ENCODE measurements at places on chromosomes 13 and 19. TPM values are rescaled to one million over a fixed set of nuclear protein-coding genes. Genes with fewer than 3 reads are reported as not detected.

- no peak overlapping the region for H3K27ac ChIP-seq
- H3K4me3 ChIP-seq = no peak overlapping the region
- H3K27me3 ChIP-seq = no peaks in the 10 kb centered on the region
Observed at GRCh38 chr13:99230991-99231390, 27.2 kb downstream of the GPR18 start.

DNA sequence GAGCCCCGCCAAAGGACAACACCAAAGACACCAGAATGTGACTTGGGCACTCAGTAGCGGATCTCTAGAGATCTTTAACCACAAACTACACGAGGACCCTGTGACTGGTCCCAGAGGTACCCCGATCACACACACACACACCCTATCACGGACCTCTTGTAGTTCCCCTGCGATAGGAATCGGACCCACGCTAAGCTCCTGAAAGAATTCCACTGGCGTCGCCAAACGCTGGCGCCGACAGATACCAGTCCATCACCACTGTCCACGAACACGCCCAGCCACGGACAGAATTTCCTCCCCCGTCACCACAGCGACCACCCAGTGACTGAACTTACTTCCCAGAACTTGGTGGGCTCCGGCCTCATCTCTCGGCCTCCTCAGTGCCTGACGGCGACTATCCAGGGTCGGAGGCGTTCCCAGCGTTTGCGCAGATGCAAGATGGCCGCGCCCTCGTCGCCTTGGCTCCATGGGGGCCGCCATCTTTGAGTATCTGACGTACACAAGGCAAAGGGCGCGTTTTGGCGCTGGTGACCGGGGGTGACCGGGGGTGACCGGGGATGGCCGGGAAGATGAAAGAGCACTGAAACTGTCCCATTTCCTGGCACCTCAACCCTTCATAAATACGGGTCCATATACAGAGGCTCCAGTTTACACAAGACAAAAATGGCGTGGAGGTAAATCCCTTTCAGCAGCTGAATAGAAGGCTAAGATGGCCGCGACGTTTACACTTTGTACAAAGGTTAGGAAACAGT lies at the start of gene ZNF615:
Gene ZNF615, minus strand, starts transcription at position 406 of the 752 bp plus-strand sequence. CDS start 4,500 bp downstream, outside the sequence.
- DNase-seq = peak; percentile 65
- H3K36me3 ChIP-seq = peaks cover 59% of the 10 kb centered on the region

DNA sequence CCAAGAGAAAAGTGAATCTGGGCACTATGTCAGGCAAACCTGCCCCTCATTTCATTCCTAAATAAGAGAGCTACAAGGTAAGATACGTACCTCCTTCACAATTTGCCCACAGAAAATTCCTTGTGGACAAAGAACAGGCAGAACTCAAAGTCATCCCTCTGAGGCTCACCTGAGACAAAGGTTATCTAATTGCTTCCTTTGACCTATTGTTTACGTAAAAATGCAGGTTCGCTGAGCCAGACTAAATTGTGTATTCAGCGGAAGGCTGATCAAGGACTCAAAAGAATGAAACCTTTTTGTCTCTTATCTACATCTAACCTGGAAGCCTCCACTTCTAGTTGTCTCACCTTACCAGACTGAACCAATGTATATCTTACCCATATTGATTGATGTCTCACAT lies 213.3 kb downstream of the POSTN start:
- no peak overlapping the region for H3K27ac ChIP-seq
- no peak for DNase-seq
- no peaks in the 10 kb centered on the region for H3K27me3 ChIP-seq

- H3K27me3 ChIP-seq = no peaks in the 10 kb centered on the region
- 0 out of 2 replicates have a peak, but pooled peaks cover 4% of the 10 kb centered on the region for H3K36me3 ChIP-seq
- H3K4me3 ChIP-seq = no peak overlapping the region
- no peak for DNase-seq
- no peak overlapping the region for H3K27ac ChIP-seq
Observed at GRCh38 chr19:54633401-54633800, 3.1 kb downstream of the LILRB1 start.

DNA sequence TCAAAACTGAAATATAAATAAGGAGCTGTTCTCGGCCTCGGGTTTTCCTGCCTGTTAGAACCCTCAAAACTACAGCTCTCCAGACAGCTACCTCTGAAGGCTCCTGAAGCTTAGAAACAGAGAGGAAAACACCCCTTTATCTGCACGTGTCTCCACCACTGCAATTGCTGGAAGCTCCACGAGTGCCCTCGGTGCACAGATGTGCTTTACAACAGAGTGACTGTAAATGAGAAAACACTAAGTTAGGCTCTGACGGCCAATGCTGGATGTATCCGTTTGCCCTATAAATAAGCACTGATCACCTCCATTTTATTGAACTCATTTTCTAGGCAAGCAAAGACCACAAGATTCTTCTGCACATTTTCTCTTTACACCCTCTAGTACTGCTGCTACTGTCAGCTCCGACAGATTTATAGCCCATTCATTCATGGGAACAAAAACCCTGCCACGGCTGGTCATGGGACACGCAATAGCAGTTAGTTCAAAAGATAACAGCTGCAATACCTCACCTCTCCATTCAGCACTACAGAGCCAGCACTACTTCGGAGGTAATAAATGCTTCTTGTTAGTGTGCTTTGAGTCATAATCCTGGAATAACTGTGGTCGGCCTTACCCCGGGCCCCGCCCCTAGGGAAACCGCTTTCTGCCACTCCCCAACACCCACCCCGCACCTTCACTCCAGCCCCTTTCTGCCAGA lies 241.1 kb upstream of the ZNF507 start:
- DNase-seq = no peak
- no peak overlapping the region for H3K4me3 ChIP-seq
- H3K4me1 ChIP-seq = no peaks in the 10 kb centered on the region
- no peaks in the 10 kb centered on the region for H3K36me3 ChIP-seq
- no peak overlapping the region for H3K27ac ChIP-seq

GRCh38 chr19:5627395-5627904 lies 4.6 kb downstream of the SAFB start:
- peaks cover 52% of the 10 kb centered on the region for H3K36me3 ChIP-seq
- H3K27me3 ChIP-seq = peaks cover 3% of the 10 kb centered on the region
- H3K4me3 ChIP-seq = peak overlapping the region; percentile 35
- DNase-seq = no peak
- H3K27ac ChIP-seq = peak overlapping the region; percentile 67
- peaks cover 62% of the 10 kb centered on the region for H3K4me1 ChIP-seq

DNA sequence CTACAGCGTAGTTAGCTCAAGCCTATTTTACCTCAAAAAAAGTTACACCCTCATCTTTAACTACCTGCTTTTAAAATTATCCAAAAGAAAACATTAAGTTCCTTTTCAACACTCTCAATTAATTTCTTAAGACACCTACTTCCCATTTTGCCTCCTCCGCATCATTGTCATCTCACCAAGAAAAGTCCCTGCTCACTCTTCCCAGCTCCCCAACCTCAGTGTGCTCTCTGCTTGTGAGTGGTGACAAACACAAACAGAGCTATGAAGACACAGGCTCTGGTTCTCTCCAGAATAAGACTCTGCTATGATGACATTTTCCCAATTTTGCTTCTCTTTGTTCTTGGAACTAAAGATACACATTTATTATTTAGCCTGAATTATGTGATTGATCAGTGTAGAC lies 385.1 kb upstream of the HTR2A start:
- H3K27me3 ChIP-seq = no peaks in the 10 kb centered on the region
- H3K27ac ChIP-seq = no peak overlapping the region
- H3K4me1 ChIP-seq = peaks cover 1% of the 10 kb centered on the region
- no peak for DNase-seq
- no peaks in the 10 kb centered on the region for H3K36me3 ChIP-seq

DNA sequence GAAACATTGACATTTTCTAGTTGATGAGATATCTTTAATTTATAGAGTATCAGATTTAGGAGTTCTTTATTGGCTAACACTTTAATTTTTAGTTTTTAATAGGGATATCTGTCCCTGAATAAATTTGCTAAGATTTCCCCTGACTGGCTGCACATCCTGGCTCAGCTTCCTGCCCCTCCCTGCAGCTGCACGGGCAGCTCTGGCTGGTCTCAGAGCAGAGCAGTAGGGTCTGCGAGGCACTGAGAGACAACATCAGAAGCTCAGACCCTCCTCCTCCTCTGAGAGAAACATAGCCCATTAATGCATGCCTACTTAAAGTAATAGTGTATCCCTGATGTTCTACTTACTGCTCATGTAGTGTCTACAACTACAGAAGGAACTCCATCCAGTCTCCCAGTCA lies 139.2 kb downstream of the TNFSF13B start:
- H3K4me1 ChIP-seq = no peaks in the 10 kb centered on the region
- no peaks in the 10 kb centered on the region for H3K27me3 ChIP-seq
- no peak overlapping the region for H3K4me3 ChIP-seq
- no peak overlapping the region for H3K27ac ChIP-seq

DNA sequence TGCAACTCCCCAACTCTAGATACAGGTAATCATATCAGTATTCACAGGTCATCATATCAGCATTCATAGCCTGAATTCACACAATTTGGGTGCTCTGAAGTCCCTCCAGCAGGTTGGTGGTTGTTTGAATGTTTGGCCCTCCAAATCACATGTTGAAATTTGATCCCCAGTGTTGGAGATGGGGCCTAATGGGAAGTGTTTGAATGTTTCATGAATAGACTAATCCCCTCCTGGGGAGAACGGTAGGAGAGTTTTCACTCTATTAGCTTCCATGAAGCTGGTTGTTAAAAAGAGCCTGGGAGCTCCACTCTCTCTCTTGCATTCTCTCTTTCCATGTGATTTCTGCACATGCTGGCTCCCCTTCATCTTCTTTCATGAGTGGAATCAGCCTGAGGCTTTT lies 288.6 kb upstream of the PCDH9 start:
- no peak for DNase-seq
- H3K27ac ChIP-seq = no peak overlapping the region
- H3K4me1 ChIP-seq = no peaks in the 10 kb centered on the region
- H3K27me3 ChIP-seq = no peaks in the 10 kb centered on the region
- no peak overlapping the region for H3K4me3 ChIP-seq

Gene RTBDN
- not detected for total RNA-seq

GRCh38 chr13:86870444-86870843 lies 800.7 kb upstream of the SLITRK5 start:
- H3K4me1 ChIP-seq = no peaks in the 10 kb centered on the region
- H3K36me3 ChIP-seq = no peaks in the 10 kb centered on the region
- DNase-seq = no peak
- no peak overlapping the region for H3K4me3 ChIP-seq

- peaks cover under 1% of the 10 kb centered on the region for H3K36me3 ChIP-seq
- H3K4me1 ChIP-seq = peaks cover 39% of the 10 kb centered on the region
- H3K27ac ChIP-seq = peak overlapping the region; percentile 99
- H3K4me3 ChIP-seq = peak overlapping the region; percentile 99
- peaks cover 2% of the 10 kb centered on the region for H3K27me3 ChIP-seq
- DNase-seq = no peak
Observed at GRCh38 chr19:13795595-13796300, 505 bp downstream of the ZSWIM4 start.

Gene NKG7
- not detected for total RNA-seq

DNA sequence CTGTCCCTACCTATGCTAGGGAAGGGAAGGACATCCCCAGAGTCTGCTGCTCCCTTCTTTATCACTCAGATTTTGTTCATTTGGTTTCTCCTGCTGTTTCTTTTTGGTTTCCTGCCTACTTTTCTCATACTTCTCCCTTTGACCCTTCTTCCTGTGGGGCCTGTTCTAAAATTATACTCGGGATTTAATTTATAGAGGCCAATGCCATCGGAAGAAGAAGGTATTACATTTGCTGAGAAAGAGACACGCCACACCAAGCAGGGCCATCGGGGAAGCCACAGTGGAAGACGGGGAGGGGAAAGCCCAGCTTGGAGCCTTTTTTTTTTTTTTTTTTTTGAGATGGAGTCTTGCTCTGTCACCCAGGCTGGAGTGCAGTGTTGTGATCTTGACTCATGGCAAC lies 46.8 kb upstream of the FARP1 start:
- H3K4me3 ChIP-seq = no peak overlapping the region
- peak overlapping the region; percentile 51 for H3K27ac ChIP-seq
- no peak for DNase-seq
- peaks cover 6% of the 10 kb centered on the region for H3K36me3 ChIP-seq
- H3K4me1 ChIP-seq = peaks cover 48% of the 10 kb centered on the region
- no peaks in the 10 kb centered on the region for H3K27me3 ChIP-seq

Gene ATP4B
- not detected for total RNA-seq

GRCh38 chr13:44211704-44212346 lies 161.8 kb upstream of the SERP2 start:
- no peaks in the 10 kb centered on the region for H3K36me3 ChIP-seq
- DNase-seq = no peak
- no peaks in the 10 kb centered on the region for H3K4me1 ChIP-seq
- H3K27ac ChIP-seq = no peak overlapping the region
- no peak overlapping the region for H3K4me3 ChIP-seq
- H3K27me3 ChIP-seq = peaks cover 49% of the 10 kb centered on the region

DNA sequence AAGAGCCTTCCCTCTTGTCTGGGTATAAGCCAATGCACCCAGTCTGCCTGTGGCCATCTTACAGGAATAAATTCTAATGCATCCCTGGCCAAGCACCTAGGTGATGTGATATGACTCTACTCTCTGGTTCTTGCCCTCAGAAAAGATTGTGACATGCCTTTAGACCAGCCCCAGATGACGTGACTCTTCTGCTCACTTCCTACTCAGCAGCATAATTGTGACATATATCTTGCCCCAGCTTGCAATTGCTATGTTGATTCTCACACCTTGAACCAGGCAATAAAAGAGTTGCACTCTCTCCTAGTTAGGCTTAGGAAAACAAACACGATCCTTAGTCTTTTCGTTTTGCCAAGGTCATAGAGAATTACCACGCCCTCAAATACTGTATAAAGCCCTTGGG lies 13.3 kb upstream of the ZNF726 start:
- H3K27ac ChIP-seq = no peak overlapping the region
- H3K36me3 ChIP-seq = no peaks in the 10 kb centered on the region
- no peak for DNase-seq
- H3K4me1 ChIP-seq = no peaks in the 10 kb centered on the region
- no peak overlapping the region for H3K4me3 ChIP-seq

Gene DENND1C
- total RNA-seq = not detected
